ENCODE measurements at places on chromosomes 5 and 9.

DNA sequence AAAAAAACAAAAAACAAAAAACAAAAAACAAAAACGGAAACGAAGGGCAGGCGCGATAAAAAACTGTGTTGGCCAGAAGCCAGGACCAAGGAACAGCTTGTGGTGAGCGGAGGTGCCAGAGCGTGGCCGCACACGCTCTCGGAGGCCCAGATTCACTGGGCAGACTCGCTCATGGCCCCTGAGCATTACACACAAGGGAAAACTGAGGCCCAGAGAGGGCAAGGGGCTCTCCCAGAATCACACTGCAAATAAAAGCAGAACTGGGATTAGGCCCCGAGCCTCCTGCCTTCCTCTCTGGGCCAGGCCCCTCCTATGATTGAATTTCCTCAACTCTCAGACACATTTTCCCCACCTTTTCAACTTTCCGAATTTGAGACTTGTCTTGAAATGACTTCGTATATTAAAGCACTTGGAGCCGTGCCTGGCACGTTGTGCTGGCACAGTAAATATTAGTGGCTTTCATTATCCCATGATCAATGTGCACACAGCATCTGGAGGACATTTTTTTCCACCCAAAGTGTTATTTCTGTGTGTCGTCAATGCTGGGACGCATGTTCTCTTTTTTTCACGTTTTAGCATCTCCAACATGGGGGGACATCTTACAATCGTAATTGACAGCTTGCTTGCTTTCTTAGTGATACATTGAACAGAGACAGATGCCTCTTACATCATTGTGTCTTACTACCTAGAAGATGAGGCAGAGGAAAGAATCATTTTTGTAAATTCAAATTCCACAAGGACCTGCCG is 7.4 kb downstream of the FIBCD1 start:
- H3K27ac ChIP-seq: no peak overlapping the region
- H3K4me3 ChIP-seq: no peak overlapping the region
- peaks cover 37% of the 10 kb centered on the region for H3K27me3 ChIP-seq

DNA sequence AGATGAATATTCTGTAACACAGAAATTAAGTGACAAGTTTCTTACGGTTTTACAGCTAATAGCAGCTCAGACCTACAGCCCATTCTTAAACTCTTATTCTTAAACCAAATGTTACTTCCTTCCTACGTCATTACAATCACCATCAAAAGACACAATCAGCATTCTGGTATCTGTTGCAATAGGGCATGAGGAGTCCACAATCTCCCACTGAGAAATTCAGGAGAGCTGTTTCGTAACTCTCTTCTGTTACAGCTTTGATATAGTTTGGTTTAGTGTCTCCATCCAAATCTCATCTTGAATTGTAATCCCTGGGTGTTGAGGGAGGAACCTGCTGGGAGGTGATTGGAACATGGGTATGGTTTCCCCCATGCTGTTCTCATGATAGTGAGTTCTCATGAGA is 163.4 kb downstream of the GAS1 start:
- no peaks in the 10 kb centered on the region for H3K36me3 ChIP-seq
- no peak for DNase-seq
- H3K4me3 ChIP-seq: no peak overlapping the region
- H3K27ac ChIP-seq: no peak overlapping the region
- H3K4me1 ChIP-seq: no peaks in the 10 kb centered on the region

DNA sequence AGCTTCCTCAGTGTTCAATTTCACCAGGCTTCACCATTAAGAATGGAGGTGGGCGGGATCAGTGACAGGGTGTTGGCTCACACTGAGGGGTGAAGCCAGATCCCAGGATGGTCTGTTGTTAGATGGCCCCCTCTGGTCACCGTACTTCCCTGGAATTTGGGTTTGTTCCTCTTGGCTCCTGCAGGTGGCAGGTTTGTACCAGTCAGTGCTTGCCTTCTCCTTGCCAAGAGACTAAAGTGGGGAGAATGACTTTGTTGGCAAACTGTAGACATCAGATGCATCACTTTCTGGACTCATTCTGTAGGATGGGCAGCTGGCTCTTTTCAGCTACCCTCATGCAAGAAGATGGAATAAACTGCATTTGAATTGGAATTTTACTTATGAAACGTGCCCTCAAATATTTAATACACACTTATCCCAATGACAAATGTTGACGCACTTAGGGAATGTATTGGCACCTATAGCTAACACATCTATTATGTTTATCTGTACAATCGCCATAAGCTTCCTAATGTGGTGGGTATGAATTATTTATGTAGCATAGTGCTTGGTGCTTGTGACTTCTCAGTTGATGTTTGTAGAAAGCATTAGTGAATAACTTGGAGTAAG is 31.4 kb upstream of the ANKRD55 start:
- no peaks in the 10 kb centered on the region for H3K36me3 ChIP-seq
- H3K4me1 ChIP-seq: peaks cover 2% of the 10 kb centered on the region
- H3K27me3 ChIP-seq: peaks cover 28% of the 10 kb centered on the region
- H3K4me3 ChIP-seq: no peak overlapping the region
- no peak for DNase-seq
- H3K27ac ChIP-seq: no peak overlapping the region

- no peak overlapping the region for H3K27ac ChIP-seq
- H3K36me3 ChIP-seq: peaks cover 2% of the 10 kb centered on the region
- DNase-seq: no peak
- H3K4me3 ChIP-seq: no peak overlapping the region
- H3K27me3 ChIP-seq: no peaks in the 10 kb centered on the region
Observed at GRCh38 chr5:79547982-79548381, 34.0 kb upstream of the HOMER1 start.

GRCh38 chr5:141525653-141526052 is 36.8 kb downstream of the PCDHGC5 start:
- peaks cover 28% of the 10 kb centered on the region for H3K4me1 ChIP-seq
- no peak overlapping the region for H3K27ac ChIP-seq
- no peak overlapping the region for H3K4me3 ChIP-seq
- peaks cover 82% of the 10 kb centered on the region for H3K36me3 ChIP-seq
- no peaks in the 10 kb centered on the region for H3K27me3 ChIP-seq
- no peak for DNase-seq

GRCh38 chr9:84932915-84933527 is 263.5 kb downstream of the NTRK2 start:
- no peak overlapping the region for H3K4me3 ChIP-seq
- no peaks in the 10 kb centered on the region for H3K4me1 ChIP-seq
- DNase-seq: no peak

GRCh38 chr5:15601853-15602252 is 101.9 kb downstream of the FBXL7 start:
- H3K27ac ChIP-seq: no peak overlapping the region
- H3K36me3 ChIP-seq: no peaks in the 10 kb centered on the region
- H3K27me3 ChIP-seq: no peaks in the 10 kb centered on the region
- no peak for DNase-seq
- no peak overlapping the region for H3K4me3 ChIP-seq

DNA sequence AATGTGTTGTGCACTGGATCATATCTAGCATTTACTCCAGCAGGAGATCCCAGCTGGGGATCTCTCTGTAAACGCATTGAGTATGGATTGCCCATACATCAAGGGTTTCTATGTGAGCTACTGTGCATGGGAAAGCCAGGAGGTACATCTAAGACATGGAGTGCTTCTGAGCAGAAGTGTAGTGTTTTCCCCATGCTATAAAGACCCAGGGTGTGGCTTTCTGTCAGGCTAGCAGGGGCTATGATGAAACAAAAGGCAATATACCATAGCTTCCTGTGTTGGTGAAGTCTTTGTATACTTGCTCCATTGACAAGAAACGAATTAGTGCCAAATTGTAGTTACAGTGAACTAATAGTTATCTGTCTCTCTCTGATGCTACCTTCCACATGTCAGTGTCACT is 329.3 kb upstream of the TLE4 start:
- no peaks in the 10 kb centered on the region for H3K36me3 ChIP-seq
- H3K4me3 ChIP-seq: no peak overlapping the region
- DNase-seq: no peak
- H3K27me3 ChIP-seq: no peaks in the 10 kb centered on the region
- H3K4me1 ChIP-seq: no peaks in the 10 kb centered on the region
- no peak overlapping the region for H3K27ac ChIP-seq

DNA sequence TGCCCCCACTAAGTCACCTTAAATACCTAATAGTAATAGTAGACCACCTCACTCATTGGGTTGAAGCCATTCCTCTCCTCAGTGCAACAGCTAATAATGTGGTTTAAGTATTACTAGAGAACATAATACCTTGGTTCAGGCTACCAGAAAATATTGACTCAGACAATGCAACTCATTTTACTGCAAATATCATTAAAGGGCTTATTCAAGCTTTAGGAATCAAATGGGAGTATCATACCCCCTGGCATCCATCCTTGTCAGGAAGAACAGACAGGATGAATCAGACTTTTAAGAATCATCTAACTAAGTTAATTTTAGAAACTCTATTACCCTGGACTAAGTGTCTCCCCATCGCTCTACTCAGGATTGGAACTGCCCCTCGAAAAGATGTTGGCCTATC is 6.8 kb upstream of the RNF180 start:
- no peak overlapping the region for H3K27ac ChIP-seq
- H3K4me1 ChIP-seq: no peaks in the 10 kb centered on the region
- no peak overlapping the region for H3K4me3 ChIP-seq
- no peak for DNase-seq
- H3K27me3 ChIP-seq: no peaks in the 10 kb centered on the region

GRCh38 chr9:2230362-2230761 is 215.2 kb downstream of the SMARCA2 start:
- no peaks in the 10 kb centered on the region for H3K36me3 ChIP-seq
- H3K27ac ChIP-seq: no peak overlapping the region
- DNase-seq: no peak

DNA sequence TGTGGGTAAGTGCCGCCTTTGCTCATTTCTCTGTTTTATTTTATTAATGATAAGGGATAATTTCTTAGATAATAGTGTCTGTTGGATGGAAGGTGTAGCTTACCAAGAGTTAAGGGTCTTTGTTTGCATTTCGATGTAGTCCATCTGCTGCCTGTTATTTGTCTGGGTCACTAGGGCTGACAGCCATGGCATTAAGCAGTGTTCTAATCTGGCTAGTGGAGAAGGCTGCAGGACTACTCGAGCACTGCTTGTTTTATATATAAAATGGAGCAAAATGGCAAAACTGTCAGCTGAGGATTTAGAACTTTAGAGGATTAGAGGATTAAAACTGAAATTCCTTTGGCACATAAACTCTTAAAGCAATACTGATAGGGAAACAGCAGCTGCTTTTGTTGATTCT is 67.5 kb downstream of the C7 start:
- no peak overlapping the region for H3K4me3 ChIP-seq
- DNase-seq: no peak
- no peaks in the 10 kb centered on the region for H3K36me3 ChIP-seq

Data from activated CD8-positive, alpha-beta memory T cell treated with anti-CD3 and anti-CD28 coated beads, Interleukin-2, amount 10 ng/mL, durations not matched to agents 7 days and 5 days (primary cell).